ENCODE measurements at places on chromosomes 6 and 20.

DNA sequence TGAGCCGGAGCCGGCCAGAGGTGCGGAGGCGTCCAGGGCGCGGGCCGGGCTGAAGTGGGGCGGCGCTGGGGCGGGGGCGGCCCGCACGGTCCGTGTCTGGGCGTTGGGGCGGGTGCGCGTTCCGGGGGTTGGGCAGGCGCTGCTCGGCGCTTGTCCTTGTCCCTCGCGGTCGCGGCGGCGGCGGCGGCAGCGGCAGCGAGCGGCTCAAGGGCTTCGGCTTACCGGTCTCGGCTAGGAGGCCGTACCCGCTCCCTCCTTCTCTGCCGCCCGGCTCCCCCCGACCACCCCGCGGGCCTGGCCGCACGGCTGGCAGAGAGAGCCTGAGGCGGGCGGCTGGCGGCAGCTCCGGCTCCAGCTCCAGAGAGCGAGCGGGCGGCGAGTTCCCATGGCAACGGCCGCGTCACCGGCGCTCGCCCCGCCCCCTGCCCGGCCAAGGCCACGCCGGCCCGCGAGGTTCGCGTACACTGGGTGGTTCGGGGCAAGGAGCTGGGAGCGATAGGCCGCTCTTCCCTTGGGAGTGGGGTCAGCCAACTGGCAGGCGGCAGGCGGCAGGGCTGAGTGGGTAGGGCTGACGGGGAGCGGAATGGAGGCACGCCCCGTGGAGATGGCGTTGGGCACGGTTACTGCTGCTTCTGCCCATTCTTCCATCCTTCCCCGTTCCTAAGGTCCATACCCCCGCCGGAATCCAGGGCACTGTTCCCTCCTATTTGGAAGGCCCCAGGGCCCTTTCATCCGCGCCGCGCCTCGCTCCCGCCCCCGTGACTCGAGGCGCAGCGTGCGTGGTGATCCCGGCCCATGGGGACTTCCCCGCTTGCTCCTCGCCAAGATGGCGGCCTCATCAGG lies at the start of gene LRRC73:
Gene LRRC73, minus strand, starts transcription at position 363 of the 843 bp plus-strand sequence. CDS start 561 bp downstream, outside the sequence.
- peak; percentile 42 for DNase-seq

DNA sequence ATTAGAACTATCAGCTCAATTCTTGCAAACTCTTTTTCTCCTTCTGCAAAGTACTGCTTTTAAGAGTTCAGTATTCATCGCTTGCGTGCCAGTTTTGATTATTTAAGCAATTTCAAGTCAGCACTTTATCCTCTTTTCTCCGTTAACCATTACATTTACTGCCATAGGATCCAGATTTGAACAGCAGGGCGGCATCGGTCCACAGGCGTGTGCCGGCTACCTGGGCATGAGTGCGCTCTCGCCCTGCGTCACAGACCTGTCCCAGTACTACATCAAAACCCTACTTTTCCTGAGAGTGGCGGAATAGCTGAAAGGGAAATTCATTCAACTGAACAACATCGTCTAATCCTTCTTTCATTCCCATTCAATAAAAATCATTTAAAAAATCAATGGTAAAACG lies 53.4 kb downstream of the MYLK4 start:
- DNase-seq = no peak

DNA sequence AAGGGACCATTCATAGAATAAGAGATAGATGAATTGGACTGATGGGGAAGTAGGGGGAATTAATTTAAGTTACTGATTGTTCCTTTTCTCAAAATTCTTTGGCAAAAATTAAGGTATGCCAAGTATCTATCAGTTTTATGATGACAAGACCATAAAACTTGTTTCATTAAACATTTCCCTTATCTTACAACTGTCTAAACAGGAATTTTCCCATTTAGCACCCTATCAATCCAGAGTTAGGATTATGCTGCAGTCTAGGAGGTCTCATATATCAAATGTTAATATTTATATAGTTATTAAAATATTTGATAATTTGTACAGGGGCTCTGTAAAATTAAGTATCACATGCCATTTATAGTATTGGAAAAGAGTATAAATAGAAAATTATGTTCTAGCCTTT lies 51.5 kb upstream of the ARID1B start:
- DNase-seq = no peak

- DNase-seq = no peak
Measured at GRCh38 chr6:127690588-127690987, 113.6 kb downstream of the C6orf58 start.

DNA sequence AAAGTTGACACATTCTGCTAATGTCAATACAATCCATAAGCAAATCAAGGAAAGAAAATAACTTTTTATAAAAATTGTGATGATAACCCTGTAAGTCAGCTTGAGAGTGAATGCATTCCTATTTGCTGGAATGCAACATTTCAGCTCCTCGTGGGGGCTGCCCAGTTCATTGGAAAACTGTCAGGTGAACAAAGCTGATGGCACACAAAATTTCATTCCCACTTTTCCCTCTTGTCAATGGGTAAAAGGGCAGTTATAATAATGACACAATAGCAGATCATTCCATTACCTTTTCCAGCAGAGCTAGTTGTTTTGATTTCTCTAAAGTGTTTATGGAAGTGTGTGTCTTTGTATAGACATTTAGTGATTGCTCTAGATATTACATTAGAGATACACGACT lies 1124.6 kb upstream of the MAP3K7 start:
- no peak for DNase-seq

Measured in left renal cortex interstitium (tissue), 4 donors.